ENCODE measurements at places on chromosomes 7 and 10.

DNA sequence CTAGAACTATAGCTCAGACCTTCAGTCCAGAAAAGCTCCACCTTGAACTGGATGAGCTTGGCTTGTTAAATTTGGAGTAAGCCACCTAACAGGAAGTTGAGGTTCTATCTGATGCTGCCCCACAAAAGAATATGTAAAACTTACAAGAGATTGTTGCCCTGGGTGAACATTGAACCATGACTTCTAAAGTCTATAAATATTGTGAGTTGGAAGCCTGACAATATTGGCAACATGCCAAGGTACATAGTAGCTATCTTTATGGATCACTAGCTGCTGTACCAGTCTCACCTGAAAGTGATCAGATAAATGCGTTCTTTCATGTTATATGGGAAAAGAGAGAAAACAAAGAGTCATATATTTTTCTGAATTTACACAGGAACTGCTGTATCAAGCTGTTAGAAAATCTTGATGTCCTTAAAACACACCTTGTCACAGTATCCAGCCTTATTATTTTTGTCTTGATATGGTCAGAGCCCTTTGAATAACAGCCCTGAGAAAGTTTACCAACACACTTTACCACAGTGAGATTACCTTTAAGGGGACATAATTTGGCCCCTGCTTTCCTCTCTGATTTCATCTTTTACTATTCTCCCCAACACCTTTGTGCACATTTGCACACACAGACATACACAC is 92.0 kb downstream of the LSMEM1 start:
- DNase-seq, result no peak

DNA sequence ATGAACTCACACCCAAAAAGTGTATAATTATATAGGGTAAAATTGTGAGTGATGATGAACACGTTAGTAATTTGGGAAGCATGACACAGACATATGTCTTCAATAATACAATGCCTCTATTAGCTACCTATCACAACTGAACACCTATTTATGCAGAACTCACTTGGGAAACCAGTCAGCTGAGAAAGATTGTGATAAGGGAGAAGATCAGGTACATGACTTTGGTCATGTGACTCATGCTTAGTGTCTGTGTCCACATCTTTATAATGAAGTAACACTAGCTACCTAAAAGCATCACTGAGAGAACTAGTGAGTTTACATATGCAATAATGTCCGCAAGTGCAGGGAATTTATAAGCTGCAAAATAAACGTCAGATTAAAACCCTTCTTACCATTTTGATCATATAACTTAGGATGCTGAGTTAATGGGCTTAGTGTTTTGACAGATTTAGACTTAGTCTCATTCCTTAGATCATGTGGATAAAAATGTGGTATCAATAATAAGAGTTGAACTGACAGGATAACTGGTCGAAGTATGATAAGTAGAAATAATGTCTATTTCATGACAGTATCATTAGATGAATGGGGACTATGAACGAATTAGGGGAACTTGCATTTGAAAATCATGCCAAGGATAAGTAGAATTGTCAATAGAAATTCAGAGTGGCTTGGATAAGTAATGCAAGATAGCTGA is 11.6 kb downstream of the VWDE start:
- DNase-seq, result no peak

DNA sequence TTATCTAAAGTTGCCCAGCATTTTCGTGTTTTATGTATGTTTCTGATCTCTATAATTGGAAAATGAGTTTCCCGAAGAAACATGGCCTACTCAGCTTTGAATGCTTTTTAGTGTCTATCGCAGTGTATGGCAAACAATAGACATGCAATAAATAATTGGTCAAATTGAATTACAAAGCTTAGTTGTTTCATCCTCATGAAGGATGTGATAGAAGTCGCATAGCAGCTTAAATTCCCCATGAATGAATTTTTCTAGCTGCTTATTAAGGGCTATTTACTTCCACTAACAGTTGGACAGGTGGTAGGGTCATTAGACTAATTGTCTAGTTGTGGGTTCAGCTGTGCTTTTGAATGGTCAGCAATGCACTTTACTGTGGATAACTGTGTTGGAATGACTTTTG is 467.3 kb upstream of the MBL2 start:
- DNase-seq, result no peak

- no peak for DNase-seq
These were observed 311.6 kb upstream of the SEMA3A start for GRCh38 chr7:84506151-84506550.

- no peak for DNase-seq
These were observed 364.2 kb downstream of the AUTS2 start for GRCh38 chr7:69962186-69963065.

GRCh38 chr10:128542659-128543058 is 416.4 kb upstream of the MKI67 start:
- no peak for DNase-seq

GRCh38 chr7:121002757-121003200 is 14.3 kb downstream of the CPED1 start:
- no peak for DNase-seq

- DNase-seq, result no peak
These were observed 576.1 kb upstream of the LRRTM3 start for GRCh38 chr10:66349726-66350125.

GRCh38 chr7:140358412-140359051 is 39.8 kb downstream of the SLC37A3 start:
- DNase-seq, result no peak

DNA sequence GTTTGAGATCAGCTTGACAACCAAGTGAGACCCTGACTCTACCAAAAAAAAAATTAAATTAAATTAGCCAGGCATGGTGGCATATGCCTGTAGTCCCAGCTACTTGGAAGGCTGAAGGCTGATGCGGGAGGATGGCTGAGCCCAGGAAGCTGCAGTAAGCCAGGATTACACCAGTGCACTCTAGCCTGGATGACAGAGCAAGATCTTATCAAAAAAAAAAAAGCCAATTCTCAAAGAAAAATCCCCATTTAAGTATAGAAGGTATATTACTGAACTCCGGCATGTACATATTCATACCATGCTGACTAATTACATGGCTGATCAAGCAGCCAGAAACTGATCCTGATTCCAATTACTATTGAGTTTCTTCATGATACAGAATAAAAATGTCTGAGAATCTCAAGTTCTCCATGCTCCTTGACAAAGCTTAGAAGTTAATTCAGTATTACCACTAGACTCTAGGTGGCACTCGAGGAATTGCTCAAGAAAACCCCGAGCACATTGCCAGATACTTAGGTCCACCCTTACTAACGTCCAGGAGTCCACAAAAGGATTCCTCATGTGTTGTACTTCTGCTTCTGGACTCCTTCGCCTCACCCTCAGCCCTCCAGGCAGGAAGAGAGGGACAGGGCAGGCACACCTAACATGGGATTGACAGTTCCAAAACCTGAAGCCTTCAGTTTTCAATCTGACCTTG is 148.9 kb downstream of the PARD3 start:
- DNase-seq, result peak; percentile 93

- DNase-seq, result peak; percentile 84
These were observed 27.1 kb downstream of the TNRC18 start for GRCh38 chr7:5396542-5396941.

- no peak for DNase-seq
These were observed 63.3 kb upstream of the AGBL3 start for GRCh38 chr7:134922720-134923704.

- no peak for DNase-seq
These were observed 75.7 kb downstream of the VIPR2 start for GRCh38 chr7:159068893-159069448.

GRCh38 chr7:140696680-140697446 is at the start of gene NDUFB2:
NDUFB2 (plus strand) TSS chr7:140696708; CDS start chr7:140696745, 37 bp downstream.
- peak; percentile 85 for DNase-seq

- no peak for DNase-seq
These were observed 96.2 kb downstream of the NPTX2 start for GRCh38 chr7:98713165-98713810.

DNA sequence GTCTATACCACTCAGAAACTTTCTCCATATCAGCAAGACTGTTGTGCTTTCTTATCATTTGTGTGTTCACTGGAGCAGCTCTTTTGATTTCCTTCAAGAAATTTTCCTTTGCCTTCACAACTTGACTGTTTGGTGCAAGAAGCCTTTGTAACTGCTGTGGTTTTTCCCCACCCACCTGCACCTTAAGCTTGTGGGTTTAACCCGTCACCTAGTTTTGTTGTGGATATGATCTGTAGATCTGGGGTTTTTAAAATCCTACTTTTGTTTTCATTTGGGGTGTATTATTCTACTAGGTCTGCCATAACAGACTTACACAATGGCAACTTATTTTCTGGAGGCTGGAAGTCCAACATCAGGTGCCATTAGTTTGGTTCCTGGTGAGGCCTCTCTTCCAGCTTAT is 30.5 kb upstream of the CHST3 start:
- DNase-seq, result no peak

- DNase-seq, result no peak
These were observed 4.7 kb downstream of the UBTD1 start for GRCh38 chr10:97503406-97503805.

GRCh38 chr7:129494041-129494440 is 8.3 kb upstream of the SMKR1 start:
- peak; percentile 66 for DNase-seq

GRCh38 chr10:42755028-42755451 is 27.6 kb upstream of the BMS1 start:
- no peak for DNase-seq

DNA sequence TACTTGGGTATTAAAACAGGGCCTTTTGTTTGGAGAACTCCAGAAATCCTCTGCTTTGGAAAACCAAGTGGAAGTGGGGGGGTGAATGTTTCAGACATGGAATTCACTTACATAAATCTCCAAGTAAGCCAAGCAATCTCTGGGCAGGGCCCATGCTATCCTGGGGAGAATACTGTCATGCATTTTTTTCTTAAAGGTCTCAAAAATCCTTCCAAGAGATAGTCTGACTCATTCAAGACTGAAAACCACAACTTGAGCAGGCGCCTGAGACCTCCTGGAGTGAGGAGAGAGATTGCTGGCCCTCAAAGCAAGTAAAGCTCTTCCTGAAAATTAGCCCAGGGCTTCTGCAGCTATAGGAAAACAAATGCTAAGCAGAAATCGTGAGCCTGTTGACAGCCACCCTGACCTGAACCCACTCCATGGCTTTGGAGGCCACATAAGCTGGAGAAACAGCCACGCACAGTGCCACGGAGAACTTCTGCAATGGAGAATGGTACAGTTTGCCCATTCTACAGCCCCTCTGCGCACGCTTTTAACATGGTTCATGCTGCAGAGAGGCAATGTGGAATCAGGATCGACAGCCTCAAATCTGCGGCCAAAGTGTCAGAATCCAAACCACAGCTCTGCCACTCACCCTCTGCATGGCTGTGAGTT is 203.1 kb upstream of the AUTS2 start:
- no peak for DNase-seq

GRCh38 chr10:110511734-110512449 is 14.2 kb downstream of the DUSP5 start:
- peak; percentile 95 for DNase-seq

GRCh38 chr10:115432188-115432819 is 339.1 kb downstream of the ATRNL1 start:
- peak; percentile 64 for DNase-seq

GRCh38 chr7:139915268-139915863 is 86.3 kb downstream of the TBXAS1 start:
- DNase-seq, result no peak

GRCh38 chr7:34486371-34486770 is 171.6 kb upstream of the NPSR1 start:
- DNase-seq, result no peak

- no peak for DNase-seq
These were observed 242.8 kb downstream of the PTPRN2 start for GRCh38 chr7:158344706-158345300.

GRCh38 chr10:74828946-74829345 is 2.5 kb downstream of the KAT6B start:
- no peak for DNase-seq

DNA sequence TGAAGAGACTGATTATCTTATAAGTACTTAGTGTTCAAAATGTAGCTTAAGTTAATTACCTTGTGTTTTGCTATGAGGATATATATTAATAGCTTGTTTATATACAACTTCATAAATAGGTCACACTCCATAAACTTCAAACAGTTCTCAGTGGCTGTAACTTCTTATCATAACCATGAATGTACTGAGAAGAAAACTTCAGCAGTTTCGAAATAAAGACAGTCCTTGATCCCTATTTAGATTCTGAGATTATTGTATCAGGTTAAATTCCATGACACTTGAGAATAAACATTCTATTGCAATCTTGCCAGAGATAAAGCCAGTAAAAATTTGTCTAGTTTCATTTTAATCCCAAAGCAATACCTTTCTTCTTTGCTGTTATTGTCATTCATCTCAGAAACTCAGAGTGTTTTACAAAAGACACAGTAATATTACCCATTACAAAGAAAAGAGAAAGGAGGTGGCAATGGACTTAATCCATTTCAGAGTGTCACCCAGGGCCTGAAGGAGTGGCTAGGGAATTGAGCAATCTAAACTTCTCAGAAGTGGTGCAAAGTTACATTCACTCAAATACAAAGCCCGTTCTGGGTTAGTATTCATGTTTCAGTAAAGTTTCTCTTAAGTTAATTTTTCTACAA is 403.6 kb downstream of the SEMA3D start:
- no peak for DNase-seq

GRCh38 chr10:26448706-26449435 is 10.7 kb downstream of the APBB1IP start:
- DNase-seq, result no peak

DNA sequence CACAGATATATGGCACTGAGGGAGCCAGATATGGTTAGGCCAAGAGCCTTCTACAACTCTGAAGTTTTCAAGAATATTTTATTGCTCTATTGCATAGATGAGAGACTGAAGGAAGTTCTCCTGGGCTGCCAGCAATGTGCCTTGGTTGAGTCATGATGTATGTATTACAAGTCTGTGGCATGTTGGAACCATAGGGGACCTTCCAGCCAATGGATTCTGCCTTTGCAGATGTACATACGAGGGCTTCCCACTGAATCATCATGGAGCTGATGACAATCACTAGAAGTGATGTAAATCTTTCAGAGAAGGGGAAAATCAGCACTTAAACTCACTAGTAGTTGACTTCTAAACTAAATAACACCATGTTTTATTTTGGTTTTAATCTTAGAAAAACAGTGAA is 419.5 kb downstream of the PHTF2 start:
- DNase-seq, result peak; percentile 2

DNA sequence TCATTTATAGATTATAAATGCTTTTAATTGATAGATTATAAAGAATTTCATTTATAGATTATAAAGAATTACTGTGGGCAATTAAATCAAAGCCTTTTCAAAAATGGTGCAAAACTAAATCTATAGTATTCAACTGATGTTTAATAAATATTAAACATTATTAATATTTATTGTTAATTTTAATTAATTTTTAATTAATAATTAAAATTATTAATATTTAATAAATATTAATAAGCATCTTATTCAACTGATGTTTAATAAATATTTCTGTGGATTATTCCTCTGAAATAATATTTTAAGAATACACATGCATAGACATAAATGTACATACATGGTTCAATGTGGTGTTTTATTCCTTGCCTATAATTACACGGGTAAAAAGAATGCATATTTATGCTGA is 346.8 kb downstream of the PCDH15 start:
- DNase-seq, result no peak

GRCh38 chr7:33685981-33686683 is 219.2 kb upstream of the BMPER start:
- DNase-seq, result no peak

Data from RKO (cell line).